ENCODE measurements at places on chromosomes 6 and 20.

DNA sequence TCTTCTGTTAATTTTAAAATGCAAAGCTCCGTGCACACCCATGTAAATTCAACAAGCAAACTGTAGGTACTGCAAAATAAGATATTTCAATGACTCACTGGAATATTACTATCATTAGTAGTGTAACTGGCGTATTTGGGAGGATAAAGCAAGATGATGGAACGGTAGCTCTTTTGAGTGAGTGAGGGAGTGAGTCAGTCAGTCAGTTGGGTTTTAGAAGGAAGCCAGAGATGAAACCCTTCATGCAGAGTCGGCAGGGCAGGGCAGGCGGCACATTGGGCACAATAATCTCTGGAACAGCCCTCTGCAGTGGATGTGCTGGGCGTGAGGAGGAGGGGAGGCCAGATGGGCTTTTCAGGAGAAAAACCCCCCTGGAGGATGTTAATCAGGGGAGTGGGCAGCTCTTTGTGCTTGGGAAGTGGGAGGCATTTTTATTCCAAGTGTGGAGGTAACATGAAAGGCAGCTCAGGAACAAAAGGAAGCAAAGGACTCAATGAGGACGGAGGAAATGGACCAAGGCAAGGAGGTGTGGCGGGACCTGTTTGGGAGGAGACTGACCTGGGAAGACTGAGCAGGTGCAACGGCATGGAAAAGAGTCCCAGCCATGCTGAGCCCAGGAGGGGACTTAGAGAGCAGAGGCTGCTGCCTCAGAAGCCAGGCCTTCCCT, 171.2 kb downstream of the ZDHHC14 start:
- no peak for DNase-seq

- no peak for DNase-seq
These were observed 104.9 kb upstream of the TSHZ2 start for GRCh38 chr20:52867305-52867704.

DNA sequence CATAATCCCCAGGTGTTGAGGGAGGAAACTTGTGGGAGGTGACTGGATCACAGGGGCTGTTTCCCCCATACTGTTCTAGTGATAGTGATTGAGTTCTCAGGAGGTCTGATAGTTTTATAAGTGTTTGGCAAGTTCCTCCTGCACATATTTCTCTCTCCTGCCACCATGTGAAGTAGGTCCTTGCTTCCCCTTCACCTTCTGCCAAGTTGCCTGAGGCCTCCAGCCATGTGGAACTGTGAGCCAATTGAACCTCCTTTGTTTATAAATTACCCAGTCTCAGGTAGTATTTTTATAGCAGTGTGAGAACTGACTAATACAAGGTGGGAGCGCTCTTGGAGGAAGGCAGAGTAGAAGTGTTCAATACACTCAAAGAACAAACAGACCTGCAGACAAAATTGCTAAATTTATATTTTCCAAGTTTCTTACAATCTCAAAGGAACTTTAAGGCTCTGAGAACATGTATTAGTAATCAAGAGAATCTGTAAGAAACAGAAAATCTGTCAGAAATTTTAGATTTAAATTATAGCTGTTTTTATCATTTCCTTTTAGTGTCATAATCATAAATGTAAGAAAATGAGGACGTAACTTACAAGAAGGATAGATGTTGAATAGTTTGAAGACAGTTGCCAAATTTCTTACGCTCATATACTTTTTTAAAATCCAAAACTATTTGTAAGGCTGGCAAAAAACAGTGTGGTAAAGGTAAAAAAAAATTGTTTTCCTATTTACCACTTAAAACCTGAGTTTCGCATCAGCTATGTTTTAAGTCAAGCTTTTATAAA, 77.7 kb downstream of the ASCC3 start:
- no peak for DNase-seq

DNA sequence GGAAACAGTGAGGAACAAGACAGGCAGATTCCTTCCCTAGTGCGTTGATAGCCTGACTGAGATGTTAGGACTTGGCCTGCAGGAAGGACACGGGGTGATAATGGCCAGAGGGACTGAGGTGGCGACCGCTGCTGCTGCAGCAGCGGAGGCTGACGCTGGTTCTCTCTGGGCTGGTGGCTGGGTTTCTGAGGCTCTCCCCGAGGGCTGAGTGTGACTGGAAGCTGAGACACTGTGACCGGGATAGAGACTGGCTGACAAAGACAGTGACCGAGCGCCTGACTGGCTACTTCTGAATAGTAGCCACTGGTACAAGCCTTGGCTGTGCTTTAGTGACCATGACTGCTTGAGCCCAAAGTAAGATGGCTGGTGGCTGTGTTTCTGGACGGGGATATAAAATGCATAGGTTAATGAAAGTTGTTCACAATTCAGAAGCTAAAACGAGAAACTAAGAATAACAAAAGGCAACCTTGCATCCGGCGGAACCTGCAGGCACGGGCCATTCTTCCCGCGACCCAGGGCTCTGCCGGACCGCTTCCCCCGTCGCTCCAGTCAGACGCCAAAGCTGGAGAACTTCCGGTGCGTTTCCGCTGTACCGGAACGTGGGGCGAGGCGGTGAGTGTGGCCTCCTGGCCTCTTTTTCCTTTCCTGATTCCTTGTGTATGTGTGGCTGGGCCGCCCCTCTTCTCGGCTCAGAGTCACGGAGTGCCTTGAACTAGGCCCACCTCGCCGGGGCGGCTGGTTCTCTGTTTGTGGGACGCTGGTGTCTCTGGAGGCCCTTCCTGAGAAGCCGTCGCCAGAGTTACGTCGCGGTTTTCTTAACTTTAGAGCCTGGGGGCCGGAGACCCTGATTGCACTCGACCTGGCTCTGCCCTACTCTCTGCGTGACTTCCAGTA, at the start of gene AAR2:
TSS of gene AAR2 (plus strand) at position 587 of the 894 bp plus-strand sequence. CDS start 3,391 bp downstream, outside the sequence.
- DNase-seq = no peak

DNA sequence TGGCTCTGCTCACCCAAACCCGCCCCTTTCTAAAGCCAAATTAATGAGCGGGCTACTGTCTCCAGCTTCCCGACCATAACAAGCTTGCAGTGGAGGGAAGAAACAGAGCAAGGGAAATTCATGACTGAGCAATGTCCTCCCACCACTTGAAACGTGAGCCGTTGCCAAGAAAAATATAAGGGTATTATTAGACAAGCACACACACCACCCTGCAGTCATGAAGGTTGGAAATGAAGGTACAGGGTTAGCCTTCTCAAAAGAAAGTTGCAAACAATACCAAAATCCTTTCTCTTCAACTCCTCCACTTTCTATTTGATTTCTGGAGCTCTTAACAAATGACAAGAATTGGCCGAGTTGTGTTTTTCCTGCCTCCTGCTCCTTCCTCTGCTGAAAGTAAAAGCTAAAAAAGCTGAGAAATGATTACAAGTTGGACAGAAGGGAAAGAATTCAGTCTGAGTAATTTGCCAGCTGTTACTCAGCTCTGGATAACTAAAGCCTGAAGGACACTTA, 151.1 kb upstream of the B3GAT2 start:
- DNase-seq = no peak
